NCI-H748 treated with DMSO at 0.1 percent for 48 hours (cell line): ENCODE measurements at places on chromosomes 16 and 17.

- no peak for DNase-seq
Measured at GRCh38 chr16:85134076-85134788, 22.0 kb upstream of the CIBAR2 start.

- DNase-seq: no peak
Measured at GRCh38 chr16:14339694-14340093, 268.6 kb downstream of the MRTFB start.

DNA sequence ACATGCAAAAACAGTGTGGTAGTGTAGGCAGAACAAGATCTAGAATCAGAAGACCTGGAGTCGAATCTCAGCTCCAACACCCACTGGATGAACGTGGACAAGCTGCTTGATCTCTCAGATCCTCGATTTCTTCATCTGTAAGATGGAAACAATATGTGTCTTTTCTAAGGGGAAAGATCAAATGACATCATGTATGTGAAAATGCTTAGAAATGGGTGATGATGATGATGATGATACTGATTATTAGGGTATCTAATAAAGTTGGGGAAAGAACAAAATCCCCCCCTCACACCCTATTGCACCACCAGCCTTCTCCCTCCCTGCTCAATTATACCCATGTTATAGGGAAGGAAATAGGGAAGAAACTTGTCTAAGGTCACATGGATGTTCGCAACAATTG lies 10.9 kb downstream of the DYNLL2 start:
- DNase-seq: no peak

- DNase-seq: no peak
Measured at GRCh38 chr17:45946841-45947256, 52.2 kb upstream of the STH start.
